Mucosa of gallbladder (tissue), 1 donor: ENCODE measurements at places on chromosomes 4 and X.
A peak's percentile ranks its signal among the peaks of the same experiment; 100 is the strongest.

GRCh38 chrX:7082556-7082955 is 65.0 kb upstream of the STS start:
- no peak for DNase-seq

GRCh38 chrX:70253377-70254062 is 6.5 kb downstream of the P2RY4 start:
- DNase-seq, result no peak

DNA sequence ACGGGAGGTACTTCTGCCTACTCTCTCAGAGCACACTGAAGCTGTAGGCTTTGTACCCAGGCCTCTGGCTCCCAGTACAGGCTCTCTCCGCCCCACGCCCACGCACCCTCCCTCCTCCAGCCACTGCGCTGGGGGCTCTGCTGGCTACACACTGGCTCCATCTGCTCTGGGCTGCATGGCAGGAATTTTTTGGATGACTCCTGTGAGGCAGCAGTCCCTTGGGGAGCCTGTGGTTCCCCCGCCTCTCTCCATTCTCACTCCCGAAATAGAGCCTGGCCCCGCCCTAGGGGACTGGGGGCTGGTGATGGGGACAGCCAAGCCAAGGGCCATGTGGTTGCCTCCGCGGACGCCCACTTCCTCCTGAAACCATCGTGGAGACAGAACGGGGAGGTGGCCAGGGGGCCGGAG is 58.1 kb upstream of the ADRA2C start:
- DNase-seq, result peak; percentile 53

DNA sequence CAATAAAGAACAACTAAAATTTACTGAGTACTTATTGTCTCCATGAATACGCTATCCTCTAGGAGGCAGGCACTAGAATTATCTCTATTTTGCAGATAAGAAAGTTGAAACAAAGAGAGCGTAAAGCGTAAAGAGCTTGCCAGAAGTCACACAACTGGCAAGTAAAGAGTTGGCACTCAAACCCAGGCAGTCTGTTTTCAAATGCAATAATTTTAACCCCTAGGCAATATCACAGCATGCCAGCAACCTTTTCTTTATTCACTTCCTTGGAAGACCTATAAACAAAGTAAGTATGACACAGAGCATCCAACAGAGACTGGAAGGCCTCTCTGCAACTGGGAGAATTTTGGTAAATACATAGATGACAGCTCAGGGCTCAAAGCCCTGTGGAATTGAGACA is 23.2 kb upstream of the AMELX start:
- no peak for DNase-seq

- no peak for DNase-seq
Observed at GRCh38 chrX:131675596-131676194, 131.8 kb downstream of the OR13H1 start.

DNA sequence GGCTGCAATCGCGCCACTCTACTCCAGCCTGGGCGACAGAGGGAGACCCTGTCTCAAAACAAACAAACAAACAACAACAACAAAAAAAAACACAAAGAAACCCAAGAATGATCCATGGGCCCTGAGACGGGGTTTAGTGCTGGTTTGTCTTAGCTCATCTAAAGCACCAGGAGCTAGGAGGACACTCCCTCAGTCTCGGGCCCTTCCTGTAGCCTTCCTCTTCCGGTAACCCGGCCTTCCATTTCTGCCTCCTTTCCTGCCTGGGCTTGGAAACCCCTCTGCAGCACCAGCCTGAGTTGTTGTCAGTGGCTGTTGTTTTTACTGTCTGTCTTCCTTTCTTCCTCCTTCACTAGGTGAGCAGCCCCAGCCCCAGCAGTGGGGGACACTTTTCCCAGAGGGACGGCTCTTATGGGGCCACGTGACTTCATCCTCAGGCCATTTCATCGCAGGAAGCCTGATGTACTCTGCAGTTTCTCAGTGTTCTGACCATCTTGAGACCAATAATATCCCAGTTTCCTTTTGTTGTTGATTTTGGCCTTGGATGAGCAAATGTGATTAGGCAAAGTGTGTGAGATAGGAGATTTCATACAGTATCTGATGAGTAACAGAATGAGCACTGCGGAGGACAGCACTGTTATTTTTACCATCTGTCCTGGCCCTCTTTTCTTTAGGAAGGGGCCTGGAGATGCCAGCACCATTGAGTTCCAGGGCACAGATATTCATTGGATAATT is 90.1 kb downstream of the ANAPC4 start:
- no peak for DNase-seq

DNA sequence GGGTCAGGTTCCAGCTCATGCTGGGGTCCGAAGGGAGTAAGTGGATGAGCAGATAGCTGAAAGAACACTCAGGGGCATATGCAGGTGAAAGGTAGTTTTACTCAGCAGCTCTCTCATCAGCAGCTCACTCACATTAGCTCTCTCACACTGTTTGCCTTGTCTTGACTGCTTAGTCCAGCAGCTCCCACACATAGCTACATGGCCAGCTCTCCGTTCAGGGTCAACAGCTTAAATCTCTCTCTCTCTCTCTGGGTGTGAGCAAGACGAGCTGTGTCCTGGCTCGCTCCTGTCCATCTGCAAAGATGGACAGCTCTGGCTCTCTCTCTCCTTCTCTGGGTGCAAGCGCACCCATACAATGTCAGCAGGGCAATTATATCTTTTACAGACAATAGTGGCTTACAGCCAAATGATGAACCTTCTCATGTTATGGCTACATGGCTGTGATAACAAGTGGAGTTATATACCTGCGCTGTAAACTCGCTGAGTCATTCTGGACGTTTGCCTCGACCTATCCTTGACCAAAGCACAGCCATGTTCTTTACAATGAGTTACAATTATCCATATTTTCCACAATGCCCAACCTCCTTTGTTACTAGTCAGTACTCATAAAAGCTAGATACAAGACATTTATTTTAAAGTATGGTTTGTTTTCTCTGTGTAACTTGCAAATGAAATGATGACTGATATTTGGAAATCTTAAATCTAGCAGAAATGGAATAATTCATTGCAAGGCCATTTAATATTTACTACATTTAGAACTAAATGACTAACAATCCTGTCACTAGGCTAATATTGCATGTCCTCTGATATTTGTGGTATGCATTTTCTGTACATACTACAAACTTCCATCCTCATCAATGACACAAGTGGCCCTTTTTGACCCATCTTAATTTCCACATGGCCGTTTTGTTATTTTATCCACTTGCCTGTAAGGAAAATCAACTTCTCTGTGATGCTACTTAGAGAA is 9.3 kb downstream of the PAPSS1 start:
- no peak for DNase-seq

GRCh38 chrX:153061732-153062131 is 5.5 kb downstream of the PNMA3 start:
- no peak for DNase-seq

GRCh38 chr4:39699687-39700409 is 1.9 kb downstream of the UBE2K start:
- no peak for DNase-seq

GRCh38 chrX:7145454-7145853 is 2.1 kb upstream of the STS start:
- DNase-seq, result no peak

- DNase-seq, result no peak
Observed at GRCh38 chr4:17667653-17668201, 53.3 kb downstream of the MED28 start.

- no peak for DNase-seq
Observed at GRCh38 chr4:117210551-117210950, 125.2 kb upstream of the TRAM1L1 start.

DNA sequence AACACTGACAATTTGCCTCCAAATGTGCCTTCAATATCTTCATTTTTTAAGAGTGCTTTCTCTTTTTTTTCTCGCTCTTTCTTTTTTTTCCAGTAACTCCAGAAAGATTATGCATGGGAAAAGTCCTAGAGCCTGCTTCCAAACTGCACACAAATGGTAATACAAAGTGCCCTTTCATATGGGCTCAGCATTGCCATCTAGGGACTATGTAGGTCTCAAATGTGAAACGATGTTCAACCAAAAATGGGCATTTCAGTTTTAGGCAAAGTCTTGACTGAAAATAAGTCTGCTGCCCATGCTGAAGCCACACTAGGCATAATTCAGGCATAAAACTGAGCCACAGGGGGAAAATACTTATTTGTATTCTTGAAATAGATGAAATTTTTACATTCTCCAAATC is 65.6 kb downstream of the SYNPO2 start:
- DNase-seq, result no peak

DNA sequence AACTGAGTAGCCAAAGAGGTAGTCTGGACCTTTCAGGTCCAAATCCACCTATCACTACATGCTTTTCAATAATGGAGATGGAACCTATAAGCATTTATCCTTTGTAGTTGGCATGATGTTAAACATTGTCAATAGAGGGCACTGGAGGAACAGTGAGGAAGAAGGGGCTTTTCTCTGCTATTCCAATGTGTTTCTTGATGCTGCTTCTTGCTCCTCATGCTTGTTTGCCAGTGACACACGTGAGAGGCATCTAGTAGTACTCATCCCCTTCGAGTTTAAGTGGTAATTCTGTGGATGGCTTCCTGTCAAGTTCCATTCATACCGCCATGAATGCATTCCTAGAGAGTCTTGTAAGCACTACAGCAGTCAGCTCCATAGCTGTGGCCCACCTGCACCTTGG is 84.0 kb downstream of the NAA11 start:
- DNase-seq, result no peak

GRCh38 chr4:149999485-150000074 is 78.7 kb upstream of the DCLK2 start:
- peak; percentile 24 for DNase-seq

DNA sequence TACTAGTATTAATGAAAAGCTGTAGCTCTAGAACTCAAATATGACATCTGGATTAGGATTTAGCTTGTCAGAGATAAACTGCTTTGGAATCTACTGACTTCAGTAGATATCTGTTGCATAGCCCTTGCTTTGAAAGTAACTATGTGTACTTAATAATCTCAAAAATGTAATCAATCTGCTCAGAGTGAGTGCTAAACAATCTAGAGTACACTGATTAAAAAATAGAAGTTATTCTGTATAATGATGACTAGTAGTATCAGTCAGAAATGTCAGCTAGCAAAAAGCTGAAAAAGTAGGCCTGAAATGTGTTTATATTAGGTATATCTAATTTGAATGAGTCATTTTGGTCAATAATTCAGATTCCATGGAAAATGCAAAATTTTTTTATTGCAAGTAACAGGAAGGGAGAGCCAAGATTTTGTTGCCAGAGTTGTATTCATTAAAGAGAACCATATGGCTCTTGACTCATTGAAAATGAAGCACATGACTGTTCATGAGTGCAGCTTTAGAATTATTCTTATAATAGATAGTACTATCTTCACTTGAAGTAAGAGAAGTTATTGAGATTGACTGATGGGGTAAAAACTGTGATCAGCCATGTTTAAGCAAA is 20.0 kb downstream of the CLCN3 start:
- DNase-seq, result no peak

- no peak for DNase-seq
Observed at GRCh38 chr4:152970102-152970820, 34.1 kb downstream of the FHDC1 start.

- peak; percentile 13 for DNase-seq
Observed at GRCh38 chrX:50813843-50814661, at the start of gene SHROOM4. TSS of gene SHROOM4 (minus strand) at chrX:50814194. CDS start at chrX:50814018, 176 bp downstream.

DNA sequence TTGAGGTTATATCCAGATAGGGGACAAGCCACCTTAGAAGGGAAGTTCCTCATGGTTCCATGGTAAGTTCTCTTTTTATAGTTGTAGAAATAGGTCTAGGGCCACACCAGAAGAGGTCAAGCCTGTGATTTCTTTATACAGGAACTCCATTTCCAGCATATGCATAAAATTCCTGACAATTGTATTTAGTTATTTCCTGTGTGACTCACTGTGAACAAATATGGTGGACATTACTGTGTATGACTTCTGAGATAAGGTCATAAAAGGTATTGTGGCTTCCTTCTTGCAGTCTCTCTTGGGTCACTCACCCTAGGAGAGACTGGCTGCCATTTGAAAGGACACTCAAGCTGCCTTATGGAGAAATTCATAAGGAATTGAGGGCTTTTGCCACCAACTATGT is 2.2 kb upstream of the C4orf36 start:
- DNase-seq, result no peak

DNA sequence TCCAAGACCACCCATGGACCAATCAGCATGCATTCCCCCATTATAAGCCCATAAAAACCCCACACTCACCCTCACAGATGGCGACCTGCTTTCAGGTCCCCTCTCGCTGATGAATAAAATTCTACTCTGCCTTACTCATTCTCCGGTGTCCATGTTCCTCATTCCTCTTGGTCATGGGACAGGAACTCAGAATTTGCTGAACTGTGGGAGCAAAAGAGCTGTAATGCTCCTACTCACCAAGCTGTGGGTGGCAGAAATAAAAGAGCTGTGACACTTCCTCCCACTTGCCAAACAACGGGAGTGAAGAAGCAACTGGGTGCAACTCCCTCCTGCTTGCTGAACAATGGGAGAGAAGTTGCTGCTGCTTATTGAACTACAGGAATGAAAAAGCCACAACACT is 168.5 kb upstream of the PCDH18 start:
- no peak for DNase-seq

DNA sequence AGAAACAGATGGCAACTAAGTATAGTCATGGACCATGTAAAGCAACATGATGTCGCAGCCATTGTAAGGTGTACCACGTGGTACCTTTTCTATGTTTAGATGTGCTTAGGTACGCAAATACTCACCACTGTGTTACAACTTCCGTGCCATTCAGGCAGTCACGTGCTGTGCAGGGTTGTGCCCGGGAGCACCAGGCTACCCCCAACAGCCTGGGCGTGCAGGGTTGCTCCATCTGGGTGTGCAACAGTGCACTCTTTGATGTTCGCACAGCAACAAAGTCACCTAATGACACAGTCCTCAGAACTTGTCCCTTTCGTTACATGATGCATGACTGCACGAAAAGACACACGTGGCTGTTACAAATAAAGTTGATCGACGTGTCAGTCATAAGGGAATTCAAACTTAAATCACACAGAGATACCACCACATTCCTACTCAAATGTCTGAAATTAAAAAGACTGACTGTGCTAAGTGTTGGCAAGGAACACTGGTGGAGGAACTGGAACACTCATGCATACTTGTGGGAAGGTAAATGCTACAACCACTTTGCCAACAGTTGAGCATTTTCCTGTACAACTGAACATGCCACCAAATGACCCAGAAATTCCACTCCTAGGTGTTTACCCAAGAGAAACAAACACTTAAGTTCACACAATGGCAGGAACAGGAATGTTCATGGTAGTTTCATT is 24.3 kb downstream of the CPLX1 start:
- no peak for DNase-seq

DNA sequence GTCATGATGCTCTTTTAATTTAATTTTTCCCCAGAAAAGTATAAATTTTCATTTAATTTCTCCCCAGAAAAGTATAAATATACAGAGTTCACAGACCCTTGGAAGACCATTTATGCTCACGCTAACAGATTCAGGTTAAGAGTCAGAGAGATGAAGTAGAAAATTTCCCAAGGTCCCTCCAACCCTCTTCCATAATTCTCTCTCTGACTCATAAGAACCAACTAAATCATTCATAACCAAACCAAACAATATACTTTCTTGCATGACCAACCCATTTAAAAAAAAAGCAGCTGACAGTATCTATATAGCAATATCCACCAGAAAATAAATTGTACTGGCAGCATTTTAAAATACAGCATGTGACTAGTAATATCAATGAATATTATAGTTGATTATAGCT is 3.9 kb downstream of the KLHL8 start:
- no peak for DNase-seq
